ENCODE measurements at places on chromosomes 3 and 15.

DNA sequence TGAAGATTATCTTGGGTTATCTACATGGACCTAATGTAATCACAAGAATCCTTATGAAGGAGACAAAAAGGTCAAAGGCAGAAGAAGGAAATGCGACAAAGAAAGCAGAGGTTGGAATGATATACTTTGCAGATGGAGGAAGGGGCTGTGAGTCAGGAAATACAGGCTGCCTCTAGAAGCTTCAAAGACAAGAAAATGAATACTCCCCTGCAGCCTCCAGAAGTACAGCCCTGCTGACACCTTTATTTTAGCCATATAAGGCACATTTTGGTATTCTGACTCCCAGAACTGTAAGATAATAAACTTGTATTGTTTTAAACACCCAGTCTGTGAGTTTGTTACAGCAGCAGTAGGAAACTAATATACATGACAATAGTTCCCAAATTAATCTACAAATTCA, 58.6 kb downstream of the SIDT1 start:
- DNase-seq: no peak

- DNase-seq: no peak
Measured at GRCh38 chr3:47475029-47475569, 642 bp downstream of the SCAP start.

- no peak for DNase-seq
Measured at GRCh38 chr15:55587321-55588069, 650 bp downstream of the PYGO1 start.

GRCh38 chr3:161266731-161267150, 45.6 kb downstream of the NMD3 start:
- peak; percentile 14 for DNase-seq

DNA sequence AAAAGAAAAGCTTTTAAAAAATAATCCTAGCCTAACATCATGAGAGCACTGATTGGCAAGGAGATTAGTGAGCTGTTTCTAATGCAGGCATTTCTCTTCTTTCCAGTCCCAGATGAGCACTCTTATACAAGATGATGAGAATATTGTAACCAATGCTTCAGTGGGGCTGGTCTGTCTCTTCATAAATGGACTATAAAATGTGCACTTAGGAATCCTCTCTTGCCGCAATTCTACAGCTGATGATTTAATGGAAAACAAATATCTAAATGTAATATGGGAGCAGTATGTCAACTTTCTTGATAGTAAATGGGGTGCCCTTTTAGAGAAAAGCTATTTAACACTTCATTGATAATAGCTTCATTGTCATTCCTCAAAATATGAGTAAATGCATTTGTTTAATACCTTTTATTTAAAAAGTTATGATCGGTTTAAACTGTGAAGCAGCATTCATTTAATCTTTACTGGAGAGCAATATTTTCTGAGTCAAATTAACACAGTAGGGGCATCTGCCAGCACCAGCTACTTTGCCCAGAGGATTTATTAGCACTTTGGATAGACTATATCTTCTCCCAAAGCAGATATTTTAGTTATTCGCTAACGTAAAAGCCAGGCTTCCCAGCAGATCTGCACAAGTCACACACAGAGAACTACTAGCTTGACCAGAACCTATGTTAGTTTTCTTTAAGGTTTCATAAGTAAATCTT, 985.9 kb downstream of the DIPK2A start:
- DNase-seq: no peak

GRCh38 chr3:161977063-161977462, 480.5 kb downstream of the OTOL1 start:
- DNase-seq: no peak

DNA sequence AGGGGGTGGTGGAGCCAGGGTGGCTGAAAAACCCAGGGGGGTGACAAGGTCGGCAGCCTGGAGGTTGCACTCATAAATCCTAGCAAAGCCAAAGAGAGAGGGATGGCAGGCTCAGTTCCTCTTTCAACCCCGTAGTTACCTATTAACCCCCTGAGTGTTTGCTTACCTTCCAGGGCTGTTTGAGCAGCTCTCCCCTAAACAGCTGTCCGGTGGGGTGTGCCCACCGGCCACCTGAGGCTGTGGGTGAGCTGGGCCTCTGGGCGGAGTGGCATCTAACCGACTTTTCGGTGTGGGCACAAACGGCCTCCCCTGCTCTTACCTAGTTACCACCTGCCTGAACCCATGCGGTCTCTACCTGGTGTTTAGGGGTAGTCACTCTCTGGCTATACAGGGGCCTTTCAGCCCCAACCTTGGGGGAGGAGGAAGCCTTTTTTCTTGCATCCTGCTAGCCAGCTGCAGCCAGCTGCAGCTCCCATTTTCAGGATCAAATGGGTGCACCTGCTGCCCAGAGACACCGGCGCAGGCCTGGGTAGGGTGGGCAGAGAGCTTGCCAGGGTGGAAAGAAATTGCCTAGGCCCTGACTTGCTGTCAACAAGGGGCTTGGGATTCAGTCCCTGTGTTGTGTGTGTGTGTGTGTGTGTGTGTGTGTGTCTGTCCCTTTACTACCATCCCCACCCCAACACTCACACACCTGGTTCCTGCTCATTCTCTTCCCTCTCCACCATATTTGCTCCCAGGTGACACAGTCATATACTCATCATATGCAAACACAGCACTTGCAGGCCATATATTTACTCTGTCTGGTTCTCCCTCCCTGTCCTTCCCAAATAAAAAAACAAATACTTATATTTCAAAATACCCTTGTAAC, 3.7 kb downstream of the DLL4 start:
- peak; percentile 81 for DNase-seq

All from NCI-H2029 (cell line).